ENCODE measurements at places on chromosomes 7 and 10.
A peak's percentile ranks its signal among the peaks of the same experiment; 100 is the strongest.

DNA sequence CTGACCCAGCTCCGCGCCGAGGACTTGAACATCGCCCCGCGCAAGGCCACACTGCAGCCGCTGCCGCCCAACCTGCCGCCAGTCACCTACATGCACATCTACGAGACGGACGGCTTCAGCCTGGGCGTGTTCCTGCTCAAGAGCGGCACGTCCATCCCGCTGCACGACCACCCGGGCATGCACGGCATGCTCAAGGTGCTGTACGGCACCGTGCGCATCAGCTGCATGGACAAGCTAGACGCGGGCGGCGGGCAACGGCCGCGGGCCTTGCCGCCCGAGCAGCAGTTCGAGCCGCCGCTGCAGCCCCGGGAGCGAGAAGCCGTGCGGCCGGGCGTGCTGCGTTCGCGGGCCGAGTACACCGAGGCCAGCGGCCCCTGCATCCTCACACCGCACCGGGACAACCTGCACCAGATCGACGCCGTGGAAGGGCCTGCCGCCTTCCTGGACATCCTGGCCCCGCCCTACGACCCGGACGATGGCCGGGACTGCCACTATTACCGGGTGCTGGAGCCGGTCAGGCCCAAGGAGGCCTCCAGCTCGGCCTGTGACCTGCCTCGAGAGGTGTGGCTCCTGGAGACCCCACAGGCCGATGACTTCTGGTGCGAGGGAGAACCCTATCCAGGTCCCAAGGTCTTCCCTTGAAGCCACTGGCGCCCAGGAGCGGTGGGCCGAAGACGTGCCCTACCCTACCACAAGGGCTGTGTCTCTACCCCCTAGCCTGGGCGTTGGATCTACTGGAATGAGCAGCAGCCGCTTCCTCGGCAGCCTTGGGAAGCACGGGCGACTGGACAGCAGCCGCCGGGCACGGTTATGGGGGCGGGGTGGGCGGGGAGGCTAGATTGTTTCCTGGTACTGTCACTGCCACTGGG lies 945 bp downstream of the ADO start:
- DNase-seq = peak; percentile 36

DNA sequence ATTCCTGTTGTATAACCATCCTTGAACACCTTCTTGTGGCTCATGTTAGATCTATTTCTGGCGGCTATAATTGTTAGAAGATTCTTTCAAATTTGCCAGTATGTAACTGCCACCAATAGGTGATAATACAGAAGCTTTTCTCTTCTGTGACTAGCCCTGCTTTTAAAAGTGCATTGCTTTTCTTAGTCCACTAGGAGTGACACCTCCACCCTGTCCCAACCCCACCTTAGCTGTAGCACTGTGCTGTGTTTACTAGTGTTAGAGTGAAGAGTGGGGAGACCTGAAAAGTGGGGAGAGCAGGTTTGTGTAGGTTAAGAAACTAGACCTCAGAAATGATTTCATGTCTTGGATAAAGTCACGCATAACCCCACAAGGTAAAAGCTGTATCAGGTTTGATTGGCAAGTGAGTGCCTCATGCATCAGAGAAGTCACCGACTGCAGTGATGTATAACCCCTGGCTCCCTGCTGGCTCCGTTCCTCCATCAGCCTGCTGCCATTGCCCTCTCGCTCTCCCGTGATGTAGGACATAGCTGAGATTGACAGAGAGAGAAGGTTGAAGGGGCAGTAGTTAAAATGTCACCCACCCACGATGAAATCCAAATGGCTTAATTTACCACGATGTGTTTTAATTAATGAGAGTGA lies 12.5 kb downstream of the NPVF start:
- DNase-seq = no peak

DNA sequence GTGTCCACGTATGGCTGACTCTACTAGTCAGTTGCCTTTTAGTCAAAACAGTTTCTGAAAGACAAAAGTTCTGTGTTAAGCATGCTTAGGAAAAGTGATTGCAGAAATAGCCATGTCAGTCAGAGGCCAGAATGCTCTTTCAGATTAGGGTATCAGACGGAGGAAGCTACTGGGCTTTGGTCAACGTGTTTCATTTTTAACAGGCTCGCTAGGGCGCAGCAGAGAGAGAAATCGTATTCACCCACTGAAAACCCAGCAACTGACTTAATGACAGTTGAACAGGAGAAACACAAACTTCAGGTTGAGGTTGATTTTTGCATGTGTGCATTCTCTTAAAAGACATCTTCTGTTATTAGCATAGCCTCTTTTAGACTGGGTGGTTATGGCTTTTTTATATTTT lies 322.6 kb upstream of the KIAA1217 start:
- DNase-seq = peak; percentile 8

- DNase-seq = no peak
These were observed 1053.9 kb downstream of the KCNMA1 start for GRCh38 chr10:76583711-76584161.

Measured in neural crest cell (in vitro differentiated cells).